ENCODE measurements at places on chromosomes 5 and 9.

DNA sequence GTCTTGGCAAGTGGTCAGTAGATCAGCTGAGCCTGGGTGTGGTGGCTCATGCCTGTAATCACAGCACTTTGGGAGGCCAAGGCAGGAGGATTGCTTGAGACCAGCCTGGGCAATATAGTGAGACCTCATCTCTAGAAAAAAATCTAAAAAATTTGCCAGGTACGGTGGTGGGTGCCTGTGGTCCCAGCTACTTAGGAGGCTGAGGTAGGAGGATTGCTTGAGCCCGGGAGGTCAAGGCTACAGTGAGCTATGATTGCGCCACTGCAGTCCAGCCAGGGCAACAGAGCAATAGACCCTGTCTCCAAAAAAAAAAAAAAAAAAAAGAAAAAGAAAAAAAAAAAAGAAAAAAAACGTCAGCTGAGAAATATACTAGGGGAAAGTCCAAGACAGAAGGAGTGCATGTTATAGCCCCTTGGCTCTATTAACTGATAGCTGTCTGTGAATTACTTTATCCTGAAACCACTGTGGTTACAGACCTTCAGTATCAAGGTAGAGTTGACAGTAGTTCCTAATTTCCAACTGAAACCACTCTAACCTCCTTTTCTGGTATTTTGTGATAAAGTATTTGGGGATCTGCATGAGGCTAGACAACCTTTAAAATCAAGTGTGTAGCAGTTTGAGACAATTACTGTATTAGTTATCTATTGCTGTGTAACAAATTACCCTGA lies 2.3 kb upstream of the INIP start:
- no peak for DNase-seq

GRCh38 chr9:35114840-35115628 lies 628 bp downstream of the ATOSB start:
- peak; percentile 24 for DNase-seq

DNA sequence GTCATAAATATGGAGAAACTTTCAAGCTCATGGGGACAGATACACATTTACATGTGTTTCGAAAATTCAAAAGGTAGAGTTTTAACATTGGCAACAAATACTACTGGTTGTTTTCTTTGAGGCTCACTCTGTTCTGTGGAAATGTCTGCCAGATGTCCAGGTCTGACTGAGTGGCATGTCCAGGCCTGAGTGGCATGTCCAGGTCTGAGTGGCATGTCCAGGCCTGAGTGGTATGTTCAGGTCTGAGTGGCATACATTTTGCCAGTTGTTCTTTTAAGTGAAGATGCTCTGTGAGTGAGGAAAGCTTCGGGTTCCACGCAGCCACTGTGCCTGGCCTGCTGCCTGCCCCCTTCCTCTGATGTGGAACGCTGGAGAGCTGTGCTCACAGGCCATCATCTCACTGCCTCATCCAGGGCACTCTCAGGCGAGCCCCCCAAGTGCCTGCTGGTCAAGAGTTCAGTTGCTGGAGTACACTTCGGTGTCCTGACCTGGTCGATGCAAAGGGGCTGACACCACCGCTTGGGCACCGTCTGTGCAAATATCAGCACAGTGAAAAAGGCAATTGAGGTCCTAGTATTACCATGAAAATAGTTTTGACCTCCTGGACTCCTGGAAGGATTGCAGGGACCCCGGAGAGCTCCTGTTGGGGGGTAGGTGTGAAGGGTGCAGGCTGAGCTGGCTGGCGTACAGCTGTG lies 89.9 kb downstream of the EHMT1 start:
- no peak for DNase-seq

DNA sequence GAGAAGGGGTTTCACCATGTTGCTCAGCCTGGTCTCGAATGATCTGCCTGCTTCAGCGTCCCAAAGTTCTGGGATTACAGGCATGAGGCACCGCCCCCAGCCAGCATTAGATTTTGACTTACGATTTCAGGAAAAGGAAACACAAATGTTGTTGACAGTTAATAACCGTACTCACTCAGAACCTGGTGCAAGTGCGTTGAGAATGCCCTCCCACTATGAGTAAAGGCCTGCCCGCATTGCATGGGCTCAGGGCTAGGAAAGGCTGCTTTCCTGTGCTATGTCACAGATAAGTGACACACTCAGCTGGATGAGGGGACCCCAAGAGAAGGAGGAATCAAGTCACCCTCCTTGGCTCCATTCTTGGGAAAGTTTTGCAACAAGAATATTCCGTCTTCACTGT lies 42.4 kb downstream of the NDST1 start:
- no peak for DNase-seq

DNA sequence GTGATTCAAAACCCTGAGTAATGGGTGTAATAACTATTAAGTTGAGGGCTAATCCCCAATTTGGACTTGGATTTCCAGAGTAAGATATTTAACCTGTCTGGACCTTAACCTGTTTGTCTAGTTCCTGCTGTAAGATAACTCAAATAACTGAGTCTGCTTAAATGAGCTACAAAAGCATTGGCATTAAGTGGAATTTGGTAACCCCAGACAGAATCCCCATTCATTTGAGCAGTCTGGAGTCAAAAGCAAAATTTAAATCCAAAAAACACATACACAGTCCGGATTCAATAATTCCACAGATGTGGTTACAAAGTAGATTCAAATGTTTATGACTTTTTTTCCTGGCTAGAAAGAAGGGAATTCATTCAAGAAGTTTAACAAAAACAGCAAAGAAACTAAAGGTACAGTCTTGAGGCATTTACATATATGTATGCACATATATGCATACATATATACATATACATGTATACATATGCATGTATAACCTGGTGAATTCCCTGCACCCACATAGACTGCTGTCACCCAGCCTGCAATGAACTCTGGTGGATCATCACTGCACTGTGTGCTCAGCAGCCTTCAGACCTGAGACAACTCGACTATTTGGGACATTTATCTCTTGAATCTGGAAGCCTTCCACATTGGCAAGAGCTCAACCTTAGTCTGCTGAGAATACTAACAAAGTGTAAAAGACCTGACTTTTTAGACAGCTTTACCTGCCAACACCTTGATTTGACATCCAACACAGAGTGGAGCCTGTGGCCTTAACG lies 205.4 kb downstream of the LURAP1L start:
- DNase-seq: no peak

- no peak for DNase-seq
Measured at GRCh38 chr5:33761139-33761538, 130.7 kb downstream of the ADAMTS12 start.

DNA sequence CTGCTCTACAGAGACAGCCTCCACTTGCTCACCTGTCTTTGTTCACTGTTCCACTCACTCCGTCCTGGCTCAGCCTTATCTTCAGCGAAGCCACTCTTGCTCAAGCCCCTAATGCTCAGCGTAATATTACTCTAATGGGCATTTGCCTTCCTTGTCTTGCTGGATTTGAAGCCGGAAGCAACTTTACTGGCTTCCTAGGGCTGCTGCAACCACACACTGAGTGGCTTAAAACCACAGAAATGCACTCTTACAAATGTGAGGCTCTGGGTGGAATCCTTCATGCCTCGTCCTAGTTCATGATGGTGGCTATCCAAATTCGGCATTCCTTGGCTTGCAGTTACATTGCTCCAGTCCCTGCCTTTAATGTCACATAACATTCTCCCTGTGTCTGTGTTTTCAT lies 85.5 kb upstream of the MARCHF11 start:
- DNase-seq: no peak

- DNase-seq: peak; percentile 46
Measured at GRCh38 chr5:65760504-65761275, 38.7 kb downstream of the NLN start.

DNA sequence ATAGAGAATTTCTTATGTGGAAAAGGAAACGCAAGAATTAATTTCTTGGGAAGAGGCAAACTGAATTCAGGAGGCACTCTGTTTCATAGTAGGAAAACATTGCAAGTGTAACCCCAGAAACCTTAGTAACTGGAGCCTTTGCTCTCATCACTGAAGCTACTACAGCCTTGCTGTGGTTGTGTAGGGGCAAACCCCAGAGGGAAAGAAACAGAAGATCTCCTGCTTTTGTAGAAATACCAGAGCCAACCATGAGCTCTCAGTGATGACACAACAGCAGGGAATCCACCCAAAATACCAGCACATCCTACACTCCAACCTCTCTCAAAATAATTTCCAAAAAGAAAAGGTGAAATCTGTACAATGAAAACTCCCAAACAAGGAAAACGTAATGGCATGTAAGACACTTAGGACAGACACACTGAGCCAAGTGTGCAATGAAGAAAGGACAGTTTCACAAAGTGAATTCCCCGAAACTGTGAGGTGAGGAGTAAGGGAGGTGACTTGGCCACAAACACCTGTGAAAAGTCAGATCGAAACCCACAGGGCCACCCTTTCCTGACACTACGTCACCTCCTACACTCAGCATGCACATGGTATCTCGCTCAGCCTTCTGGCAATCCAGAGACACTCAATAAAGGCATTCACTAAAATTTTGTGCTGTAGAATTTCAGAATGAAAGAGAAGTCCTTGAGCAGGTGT lies 8.5 kb upstream of the ACSL6 start:
- DNase-seq: no peak

GRCh38 chr9:5848372-5848882 lies 15.5 kb upstream of the ERMP1 start:
- no peak for DNase-seq

GRCh38 chr9:92680166-92681119 lies 10.5 kb upstream of the IPPK start:
- no peak for DNase-seq

All from GM04504 (cell line).